Stimulated activated CD4-positive, alpha-beta T cell treated with anti-CD3 and anti-CD28 coated beads, Interleukin-12 subunit alpha, Interleukin-12 subunit beta, amount 100 ng/mL, for 24 hours (primary cell): ENCODE measurements at places on chromosomes 7 and 10.

GRCh38 chr7:43769791-43770465 lies 11.4 kb downstream of the BLVRA start:
- DNase-seq: no peak

- DNase-seq: no peak
Observed at GRCh38 chr10:61635471-61635870, 27.3 kb upstream of the CABCOCO1 start.

DNA sequence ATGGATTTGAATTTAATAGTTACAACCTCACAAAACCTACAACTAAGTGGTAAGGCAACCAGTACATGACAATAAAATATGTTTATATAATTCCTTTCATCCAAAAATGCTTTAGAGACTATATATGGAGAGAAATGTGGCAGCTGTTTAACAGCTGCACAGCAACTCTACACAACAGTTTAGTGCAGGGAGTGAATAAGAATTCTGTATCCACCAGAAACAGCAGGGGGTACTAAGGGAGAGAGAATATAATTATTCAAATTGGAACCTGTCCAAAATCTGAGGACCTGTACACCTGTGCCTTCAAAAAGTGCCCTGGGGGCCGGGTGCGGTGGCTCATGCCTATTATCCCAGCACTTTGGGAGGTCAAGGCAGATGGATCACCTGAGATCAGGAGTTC lies 49.6 kb downstream of the POLL start:
- no peak for DNase-seq

DNA sequence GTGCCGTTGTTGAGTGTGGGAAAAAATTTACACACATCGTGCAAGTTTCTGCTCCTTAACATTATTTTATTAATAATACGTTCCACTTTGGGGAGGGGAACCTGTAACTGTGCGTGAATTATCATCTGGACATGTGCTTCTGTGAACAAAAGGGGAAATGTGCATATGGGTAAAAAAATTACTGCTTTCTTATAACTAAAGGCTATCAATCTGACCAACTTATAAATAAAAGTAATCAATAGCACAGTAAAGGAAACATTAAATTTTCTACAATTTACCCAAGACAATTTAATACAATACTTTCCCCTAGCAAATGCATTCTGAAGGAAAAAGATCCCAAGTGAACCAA lies 4.5 kb downstream of the TWIST1 start:
- no peak for DNase-seq

- DNase-seq: no peak
Observed at GRCh38 chr7:140390466-140391190, 7.7 kb downstream of the SLC37A3 start.

GRCh38 chr10:31702005-31702404 lies 226.6 kb downstream of the ARHGAP12 start:
- no peak for DNase-seq

DNA sequence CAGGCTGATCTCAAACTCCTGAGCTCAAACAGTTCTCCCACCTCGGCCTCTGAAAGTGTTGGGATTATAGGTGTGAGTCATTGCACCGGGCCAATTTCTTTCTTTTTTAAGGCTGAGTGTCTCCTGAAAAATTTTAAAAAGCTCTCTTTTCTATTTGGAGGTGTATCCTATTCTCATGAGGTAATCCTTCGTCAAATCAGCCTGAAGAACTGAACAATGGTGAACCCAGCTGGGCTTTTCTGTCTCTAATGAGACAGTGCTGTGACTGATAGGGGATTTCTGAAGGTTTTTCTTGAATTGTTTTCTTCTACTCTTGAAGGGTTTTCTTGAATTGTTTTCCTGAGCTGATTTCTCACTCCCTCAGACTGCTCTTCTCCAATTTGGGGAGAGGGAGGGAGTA lies 30.9 kb upstream of the CALU start:
- no peak for DNase-seq

- no peak for DNase-seq
Observed at GRCh38 chr10:126734015-126734414, 63.5 kb upstream of the C10orf90 start.

- DNase-seq: no peak
Observed at GRCh38 chr10:85719408-85719807, 647.2 kb downstream of the GRID1 start.

DNA sequence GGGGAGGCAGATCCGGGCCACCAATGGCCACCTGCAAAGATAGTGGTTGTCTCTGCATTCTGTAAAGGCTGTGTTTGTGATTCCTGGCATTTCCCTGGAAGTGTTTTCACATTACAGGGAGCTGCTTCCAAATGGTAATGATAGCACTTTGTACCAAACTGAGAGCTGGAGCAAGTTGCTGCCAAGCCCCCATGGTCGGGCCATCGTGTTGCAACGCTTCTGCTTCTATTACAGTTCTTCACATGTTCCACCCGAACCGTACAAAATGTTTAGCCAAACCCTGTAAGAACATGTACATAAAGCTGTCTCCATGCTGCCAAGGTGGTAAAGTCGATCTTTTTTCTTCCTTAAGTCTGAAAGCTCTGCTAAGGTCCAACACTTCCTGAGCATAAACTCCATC lies 397.7 kb upstream of the NFE2L3 start:
- no peak for DNase-seq

DNA sequence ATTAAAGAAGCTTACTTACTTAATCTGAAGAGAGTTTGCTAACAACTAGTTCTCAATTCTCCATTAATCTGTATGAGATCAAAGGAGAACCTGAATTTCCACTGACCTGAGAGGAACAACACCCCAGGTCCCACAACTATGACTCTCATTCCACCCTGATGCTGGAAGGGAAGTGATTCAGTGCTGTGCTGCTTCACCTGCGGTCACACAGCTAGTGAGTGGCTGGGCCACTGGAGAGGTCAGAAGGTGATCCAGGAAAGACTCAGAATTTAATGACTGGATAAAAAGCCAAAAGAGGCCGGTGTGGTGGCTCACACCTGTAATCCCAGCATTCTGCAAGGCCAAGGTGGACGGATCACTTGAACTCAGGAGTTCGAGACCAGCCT lies 23.6 kb downstream of the SORBS1 start:
- no peak for DNase-seq

DNA sequence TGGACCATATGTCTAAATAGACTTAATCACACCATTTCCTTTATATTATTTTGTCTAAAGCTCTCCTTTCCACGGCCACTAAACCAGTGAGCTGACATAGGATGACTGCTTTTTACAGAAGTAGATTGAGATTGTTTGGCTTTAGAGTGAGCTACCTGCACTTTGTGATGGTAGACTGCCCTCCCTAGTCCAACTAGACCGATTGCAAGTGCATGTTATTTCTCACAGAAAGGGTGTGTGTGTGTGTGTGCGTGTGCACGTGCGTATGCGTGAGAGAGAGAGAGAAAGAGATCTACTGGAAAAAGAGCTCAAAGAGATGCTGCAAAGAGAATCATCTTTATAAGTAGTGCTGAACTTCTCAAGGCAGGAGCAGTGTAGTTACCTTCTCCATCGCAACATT lies 60.7 kb downstream of the VCL start:
- DNase-seq: no peak

DNA sequence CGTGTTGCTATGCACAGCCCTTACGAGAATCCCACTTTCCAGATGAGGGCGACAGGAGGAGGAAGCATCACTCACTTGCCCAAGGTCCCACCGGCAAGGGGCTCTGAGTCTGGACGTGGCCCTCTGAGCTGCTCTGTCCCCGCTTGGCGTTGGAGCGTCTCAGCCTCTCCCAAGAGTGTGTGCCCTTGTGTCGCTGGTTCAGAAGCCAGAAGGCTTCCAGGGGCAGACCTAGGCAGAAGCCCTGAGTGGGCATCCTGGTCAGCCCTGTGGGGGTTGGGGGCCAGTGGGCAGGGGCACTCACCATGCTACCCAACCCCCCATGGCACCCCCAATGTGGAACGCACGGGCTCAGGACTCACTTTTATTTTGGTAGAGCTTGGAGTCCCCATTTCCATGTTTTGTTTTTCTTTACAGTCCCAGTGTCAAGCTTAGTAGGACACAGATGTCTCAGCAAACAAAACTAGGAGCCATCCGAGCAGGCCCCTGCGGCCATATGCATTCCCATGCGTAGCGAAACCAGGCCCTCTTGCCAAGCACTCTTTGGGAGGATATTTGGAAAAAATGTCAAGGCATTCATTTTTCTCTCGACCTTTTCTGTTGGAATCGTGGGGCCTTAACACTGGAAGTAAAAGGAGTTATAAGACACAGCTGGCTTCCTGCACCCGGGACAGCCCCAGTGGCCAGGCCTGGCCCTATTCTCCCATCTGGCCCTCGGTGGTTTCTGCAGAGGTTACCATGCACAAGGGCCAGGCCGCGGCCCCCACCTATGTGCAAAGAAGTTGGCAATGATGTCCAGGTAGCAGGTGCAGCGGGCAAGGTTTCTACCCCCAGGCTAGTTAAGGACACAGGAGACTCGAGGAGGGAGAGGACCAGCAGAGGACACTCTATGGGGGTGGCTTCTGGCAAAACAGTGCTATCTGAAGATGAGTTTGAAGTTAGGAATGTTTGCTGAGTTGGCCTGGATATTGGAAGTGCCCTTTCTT lies 97.0 kb downstream of the LHPP start:
- no peak for DNase-seq

- DNase-seq: no peak
Observed at GRCh38 chr7:127409629-127410028, 17.1 kb upstream of the ZNF800 start.

GRCh38 chr10:43195557-43195956 lies 57.3 kb downstream of the CSGALNACT2 start:
- no peak for DNase-seq

- DNase-seq: no peak
Observed at GRCh38 chr10:97858001-97858439, 8.4 kb downstream of the GOLGA7B start.

GRCh38 chr10:130416334-130417150 lies 280.4 kb downstream of the GLRX3 start:
- DNase-seq: no peak

DNA sequence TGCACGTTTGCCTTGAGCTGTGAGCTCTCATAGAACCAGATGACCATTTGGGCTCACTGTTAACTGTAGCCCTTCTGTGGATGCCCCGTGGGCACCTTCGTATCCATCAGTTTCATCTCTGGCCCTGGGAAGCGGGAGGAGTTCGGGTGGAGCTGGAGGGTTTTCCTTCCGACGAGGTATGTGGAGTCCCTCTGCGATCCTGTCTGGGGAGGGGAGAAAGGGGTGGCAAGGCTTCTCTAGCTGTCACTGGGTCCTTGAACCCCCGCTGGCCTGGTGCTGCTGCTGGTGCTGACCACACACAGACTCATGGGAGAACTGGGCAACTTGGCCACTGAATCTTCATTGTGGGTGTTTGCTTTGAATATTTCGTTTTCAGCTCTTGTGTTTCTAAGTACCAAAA lies 32.7 kb downstream of the INPP5A start:
- DNase-seq: no peak

DNA sequence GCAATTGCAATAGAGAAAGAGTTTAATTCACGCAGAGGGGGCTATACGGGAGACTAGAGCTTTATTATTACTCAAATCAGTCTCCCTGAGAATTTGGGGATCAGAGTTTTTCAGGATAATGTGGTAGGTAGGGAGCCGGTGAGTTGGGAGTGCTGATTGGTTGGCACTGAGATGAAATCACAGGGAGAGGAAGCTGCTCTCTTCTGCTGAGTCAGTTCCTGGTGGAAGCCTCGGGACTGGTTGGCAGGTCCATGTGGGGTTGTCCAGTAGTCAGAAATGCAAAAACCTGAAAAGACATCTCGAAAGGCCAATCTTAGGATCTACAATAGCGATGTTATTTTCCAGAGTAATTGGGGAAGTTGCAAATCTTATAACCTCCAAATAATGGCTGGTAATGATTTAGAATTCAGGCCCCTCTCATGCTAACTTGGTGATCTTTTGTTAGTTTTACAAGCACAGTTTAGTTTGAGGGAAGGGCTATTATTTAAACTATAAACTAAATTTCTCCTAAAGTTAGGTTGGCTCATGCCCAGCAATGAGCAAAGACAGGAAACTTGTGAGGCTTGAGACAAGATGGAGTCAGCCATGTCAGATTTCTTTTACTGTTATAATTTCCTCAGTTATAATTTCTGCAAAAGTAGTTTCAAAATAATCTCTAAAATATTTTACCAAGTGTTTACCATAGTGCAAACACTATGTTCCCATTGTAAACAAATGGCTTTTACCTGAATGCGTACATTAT lies 39.4 kb upstream of the SLC25A13 start:
- DNase-seq: no peak

GRCh38 chr7:6395898-6396595 lies 51.7 kb downstream of the DAGLB start:
- DNase-seq: no peak

DNA sequence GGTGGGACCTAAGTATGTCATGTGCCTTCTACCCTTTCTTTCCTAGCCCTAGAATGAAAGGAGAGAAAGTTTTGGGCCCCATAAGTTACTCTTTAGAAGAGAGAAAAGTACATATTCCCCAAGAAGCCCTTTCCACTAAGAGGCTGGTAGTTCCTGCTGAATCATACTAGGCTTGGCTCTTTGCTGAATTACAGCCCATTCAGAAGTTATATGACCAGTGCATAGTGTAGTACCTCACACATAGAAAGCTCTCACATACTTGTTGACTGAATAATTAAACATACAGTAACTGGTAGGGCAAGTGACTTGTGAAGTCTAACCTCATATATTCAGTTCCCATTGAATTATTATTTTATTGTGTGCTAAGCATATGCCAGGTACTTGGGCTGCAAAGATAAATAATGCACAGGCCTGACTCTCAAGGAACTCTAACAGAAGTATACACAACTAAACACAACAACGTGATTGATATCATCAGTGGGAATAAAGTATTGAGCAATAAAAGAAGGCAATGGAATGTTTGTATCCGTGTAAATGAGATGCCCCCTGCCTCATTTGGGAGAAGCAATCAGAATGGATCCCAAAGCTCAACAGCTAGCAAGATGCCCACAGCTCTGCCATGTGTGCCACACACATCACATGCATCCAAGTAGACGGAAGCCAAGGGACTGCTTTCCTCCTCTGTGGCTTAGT lies 38.9 kb upstream of the UBN2 start:
- no peak for DNase-seq

- DNase-seq: no peak
Observed at GRCh38 chr7:129840757-129841156, 112.0 kb downstream of the UBE2H start.

DNA sequence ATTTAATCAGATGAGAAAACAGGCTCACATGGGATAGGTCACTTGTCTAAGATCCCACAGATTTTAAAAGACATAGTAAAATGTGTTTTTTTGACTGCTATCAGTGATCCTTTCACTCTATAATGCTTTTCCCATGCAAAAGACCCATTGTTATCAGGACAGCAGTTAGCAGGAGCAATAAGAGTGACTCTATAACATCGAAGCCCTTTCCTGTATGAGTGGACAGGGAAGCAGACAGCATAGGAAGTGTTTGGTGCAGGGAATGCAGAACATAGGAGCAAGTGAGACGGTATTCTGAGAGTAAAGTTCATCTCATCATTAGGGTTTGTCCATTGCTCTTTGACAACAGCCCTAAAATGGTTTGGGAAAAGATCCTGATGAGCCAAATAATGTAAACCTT lies 68.5 kb downstream of the SLC25A13 start:
- DNase-seq: no peak

- no peak for DNase-seq
Observed at GRCh38 chr10:75211007-75211691, 553 bp downstream of the VDAC2 start.
